Muscle of back (tissue), 13 donors: ENCODE measurements at places on chromosomes 4 and X.

DNA sequence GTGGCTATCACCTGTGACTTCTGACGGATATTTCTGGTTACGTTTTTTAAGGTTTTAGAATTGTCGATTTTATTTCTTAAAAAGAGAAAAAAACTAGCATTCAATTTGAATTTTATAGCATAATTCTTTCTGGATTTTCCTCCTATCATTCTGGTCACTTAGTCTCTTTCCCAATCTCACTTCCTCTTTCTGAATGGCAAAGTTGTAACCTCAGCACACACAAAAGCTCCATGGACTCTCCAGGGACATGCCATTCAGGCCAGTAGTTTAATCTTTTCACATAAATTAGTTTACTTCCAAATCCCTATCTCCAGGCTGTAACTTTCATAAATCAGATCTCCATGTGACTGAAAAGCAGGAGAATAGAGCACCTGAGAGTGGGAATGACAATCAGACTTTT is 110.7 kb downstream of the ARAP2 start:
- no peak for DNase-seq

DNA sequence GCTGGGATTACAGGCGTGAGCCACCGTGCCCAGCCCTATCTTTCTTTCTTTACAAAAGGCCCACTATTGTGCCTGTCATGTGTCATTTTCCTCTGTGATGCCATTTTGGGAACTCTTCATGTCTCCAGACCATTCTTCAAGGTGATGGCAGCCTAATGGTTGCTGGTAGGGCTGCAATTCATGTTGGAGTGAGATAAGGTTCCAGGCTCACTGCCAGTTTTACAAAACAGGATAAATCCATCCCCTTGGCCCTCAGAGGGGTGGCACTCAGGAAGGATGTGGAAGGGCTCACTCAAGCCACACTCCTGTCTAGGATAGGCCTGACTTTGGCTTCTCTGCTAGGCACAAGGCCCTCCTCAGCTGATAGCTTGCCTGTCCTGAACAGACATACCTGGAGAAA is 3.8 kb downstream of the TCEAL9 start:
- no peak for DNase-seq

GRCh38 chrX:20197641-20198210 is 56.1 kb upstream of the EIF1AX start:
- DNase-seq: no peak

DNA sequence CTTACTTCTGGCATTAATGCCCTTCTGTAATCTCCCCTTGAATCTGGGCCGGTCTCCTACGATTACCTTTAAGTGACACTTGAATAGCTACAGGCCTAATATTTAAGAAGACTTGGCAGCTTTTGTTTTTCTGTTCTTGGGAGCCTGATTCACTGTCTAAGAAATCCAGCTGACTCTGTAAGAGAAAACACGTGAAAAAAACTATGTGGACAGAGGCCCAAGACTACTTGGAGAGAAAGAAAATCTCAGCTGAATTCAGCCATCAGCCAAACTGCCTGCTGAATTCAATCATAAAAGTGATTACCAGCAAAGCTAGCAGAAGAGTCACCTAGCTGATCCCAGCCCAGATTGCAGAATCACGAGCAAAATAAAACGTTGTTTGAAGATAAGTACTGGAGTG is 521.2 kb downstream of the MID1IP1 start:
- peak; percentile 61 for DNase-seq
